NCI-H748 treated with DMSO at 0.1 percent for 48 hours (cell line): ENCODE measurements at places on chromosomes 7 and 10.

- DNase-seq: no peak
Measured at GRCh38 chr7:17608114-17608833, 309.8 kb downstream of the AHR start.

- DNase-seq: no peak
Measured at GRCh38 chr10:103869336-103869735, 14.0 kb upstream of the SH3PXD2A start.

GRCh38 chr10:25176421-25176968 lies 1.7 kb downstream of the GPR158 start:
- DNase-seq: no peak

DNA sequence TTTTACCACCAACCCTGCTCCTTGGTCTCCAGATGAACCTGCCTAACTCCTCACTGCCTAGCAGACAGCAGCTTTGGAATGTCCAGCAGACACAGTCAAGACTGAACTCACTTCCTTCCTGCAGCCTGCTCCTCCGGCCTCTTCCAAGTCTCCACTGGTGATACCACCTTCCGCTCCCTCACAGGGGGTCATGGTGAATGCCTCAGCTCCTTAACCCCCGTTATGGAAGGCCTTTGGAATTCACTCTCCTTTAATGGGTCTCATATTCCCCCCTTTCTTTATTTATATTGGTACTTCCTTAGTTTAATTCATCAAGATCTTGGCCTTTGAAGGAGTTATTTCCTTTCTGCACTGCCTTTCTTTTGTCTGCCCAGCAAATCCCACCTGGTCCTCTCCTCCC lies 44.9 kb upstream of the ZNF32 start:
- no peak for DNase-seq

DNA sequence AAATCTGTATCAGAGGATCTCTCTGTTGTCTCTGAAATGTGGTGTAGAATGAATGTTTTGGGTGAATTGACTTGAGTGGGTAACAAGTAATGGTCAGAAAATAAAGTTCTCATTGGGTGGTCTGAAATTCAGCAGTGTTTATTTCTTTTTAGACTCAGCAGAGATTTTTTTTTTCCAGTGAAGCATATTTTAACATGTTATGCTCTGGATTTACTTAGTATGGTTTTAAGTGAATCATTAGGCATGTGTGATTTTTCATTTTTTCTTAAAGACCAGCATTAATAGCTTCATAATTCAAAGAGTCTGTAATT lies 63.5 kb downstream of the REEP3 start:
- DNase-seq: no peak

- no peak for DNase-seq
Measured at GRCh38 chr10:110436554-110437350, 61.0 kb upstream of the DUSP5 start.

GRCh38 chr7:145252031-145252430 lies 416.2 kb upstream of the TPK1 start:
- DNase-seq: no peak
